ENCODE measurements at places on chromosomes 13 and 19. TPM values are rescaled to one million over a fixed set of nuclear protein-coding genes. Genes with fewer than 3 reads are reported as not detected.

GRCh38 chr19:58203814-58204475, 21.1 kb downstream of the ZNF274 start:
- DNase-seq = no peak

DNA sequence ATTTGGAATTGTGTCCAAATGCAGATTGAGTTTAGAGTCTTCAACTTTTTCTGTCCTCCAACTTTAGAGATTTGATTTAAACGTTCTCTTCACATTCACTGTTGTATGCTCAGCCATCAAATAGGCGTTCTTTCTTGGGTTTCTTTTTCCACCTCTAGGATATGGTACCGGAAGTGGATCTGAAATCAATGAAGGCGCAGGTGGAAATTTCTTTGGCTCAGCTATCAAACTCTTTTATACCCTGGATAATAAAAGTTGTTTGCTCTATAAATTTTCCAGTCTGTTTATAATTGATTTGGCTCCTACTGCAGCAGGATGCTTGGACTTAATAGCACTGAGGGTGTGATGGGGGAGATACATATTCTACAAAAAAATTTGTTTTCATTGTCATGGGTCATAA, 1.6 kb downstream of the COG3 start:
- no peak for DNase-seq

- no peak for DNase-seq
Measured at GRCh38 chr13:26538363-26539317, 18.8 kb upstream of the WASF3 start.

DNA sequence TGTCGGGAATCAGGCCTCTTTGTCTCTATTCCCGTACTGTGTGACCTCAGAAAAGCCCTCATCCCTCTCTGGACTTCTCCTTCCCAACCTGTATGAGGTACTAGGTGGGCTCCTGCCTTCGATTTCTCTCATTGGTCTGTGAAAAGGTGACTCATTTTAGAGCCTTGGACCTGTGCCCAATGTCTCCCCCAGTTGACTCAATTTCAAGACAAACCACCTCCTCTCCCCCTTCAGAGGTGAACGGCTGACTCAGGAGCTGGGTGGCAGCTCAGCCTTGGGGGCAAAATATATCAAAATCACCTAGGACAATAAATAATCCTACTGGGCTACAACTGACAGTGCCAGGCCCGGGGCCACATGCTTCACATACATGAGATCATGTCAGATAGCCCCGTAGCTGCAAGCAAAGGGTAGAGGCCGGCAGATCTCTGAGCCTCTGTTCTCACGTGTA, 630 bp downstream of the COQ8B start:
- DNase-seq = peak; percentile 90

SIAH3 gene
- total RNA-seq = not detected

DNA sequence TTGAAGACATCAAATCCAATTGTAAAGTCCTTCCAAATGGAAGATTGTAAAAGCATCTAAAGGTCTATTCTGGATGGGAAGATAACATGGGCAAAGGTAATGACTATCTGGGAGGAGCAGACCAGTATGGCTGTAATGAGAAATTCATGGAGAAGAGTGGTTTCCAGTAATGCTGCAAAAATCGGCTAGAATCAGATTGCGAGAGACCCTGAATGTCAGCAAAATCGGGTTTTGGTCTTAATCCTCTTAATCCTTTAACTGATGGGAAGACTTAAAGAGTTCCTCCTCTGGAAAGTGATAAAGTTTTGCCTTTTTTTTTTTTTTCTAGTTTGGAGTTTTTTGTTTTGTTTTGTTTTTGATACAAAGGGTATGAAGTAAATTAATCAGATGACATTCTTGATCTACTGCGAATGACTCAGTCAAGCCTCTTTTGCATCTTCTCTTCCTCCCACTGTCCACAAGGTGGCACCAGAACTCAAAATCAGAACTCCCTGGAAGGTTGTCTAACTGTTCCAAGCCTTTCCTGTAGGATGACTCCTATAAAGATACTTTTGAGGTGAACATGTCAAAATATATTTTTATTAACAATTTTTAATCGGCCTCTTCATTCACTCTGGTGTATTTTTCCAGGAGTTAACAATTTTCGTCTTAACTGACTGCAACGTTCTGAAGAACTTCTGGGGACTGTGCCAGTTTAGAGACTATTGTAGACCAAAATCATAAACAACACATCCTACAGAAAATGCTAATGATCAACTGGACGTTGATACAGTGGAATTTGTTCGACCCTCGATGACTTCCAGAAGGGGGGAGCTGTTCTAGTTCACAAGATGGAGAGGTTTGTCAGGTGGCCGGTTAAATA, 213.3 kb upstream of the MIR17HG start:
- peak; percentile 63 for DNase-seq

- DNase-seq = no peak
Measured at GRCh38 chr13:46850214-46850613, 46.6 kb downstream of the HTR2A start.

- no peak for DNase-seq
Measured at GRCh38 chr13:85019121-85019520, 780.1 kb downstream of the SLITRK6 start.

GRCh38 chr13:68851026-68851425, 1256.6 kb upstream of the ATXN8OS start:
- no peak for DNase-seq

- DNase-seq = no peak
Measured at GRCh38 chr13:91052876-91053275, 294.6 kb upstream of the MIR17HG start.

GRCh38 chr13:109110159-109110558, 480.7 kb downstream of the MYO16 start:
- DNase-seq = no peak

IRGC gene
- not detected for total RNA-seq

TLE2 gene
- total RNA-seq = 38.8 TPM

FGF22 gene
- total RNA-seq = not detected

GRCh38 chr13:64130600-64130999, 2715.0 kb upstream of the PCDH20 start:
- DNase-seq = no peak

DNA sequence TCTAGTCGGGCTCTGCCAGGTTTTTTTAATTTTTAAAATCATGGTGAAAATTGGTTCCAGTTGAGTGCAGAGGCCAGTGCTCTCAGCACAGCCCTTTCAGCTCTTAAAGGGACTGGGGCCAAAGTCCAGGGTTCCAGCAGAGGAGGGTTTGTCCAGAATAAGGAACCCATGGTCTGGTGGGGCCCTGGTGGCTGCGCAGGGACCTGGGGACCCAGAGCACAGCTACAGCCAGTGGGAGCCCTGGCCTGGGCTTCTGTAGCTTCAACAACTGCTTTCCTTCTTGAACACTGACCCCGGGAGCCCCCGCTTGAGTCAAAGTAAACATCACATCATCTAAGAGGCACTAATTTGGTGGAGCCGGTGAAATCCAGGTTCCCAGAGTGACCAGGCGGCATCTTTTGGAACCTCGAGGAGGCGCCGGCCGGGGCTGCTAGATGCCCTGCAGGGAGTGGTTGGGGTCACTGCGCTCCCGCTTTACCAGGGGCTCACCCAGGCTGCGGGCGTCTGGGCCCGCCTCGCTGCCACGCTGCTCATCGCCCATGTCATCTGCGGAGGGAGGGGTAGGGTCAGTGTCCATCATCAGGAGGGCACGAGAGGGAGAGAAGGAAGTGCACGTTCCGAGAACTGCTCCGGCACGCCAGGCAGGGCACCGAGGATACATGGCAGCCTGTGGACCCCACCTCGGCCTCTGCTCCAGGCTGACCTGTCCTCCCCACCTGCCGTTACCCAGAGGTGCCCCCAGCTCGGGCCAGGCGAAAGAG, 16.6 kb upstream of the RANBP3 start:
- DNase-seq = no peak

DNA sequence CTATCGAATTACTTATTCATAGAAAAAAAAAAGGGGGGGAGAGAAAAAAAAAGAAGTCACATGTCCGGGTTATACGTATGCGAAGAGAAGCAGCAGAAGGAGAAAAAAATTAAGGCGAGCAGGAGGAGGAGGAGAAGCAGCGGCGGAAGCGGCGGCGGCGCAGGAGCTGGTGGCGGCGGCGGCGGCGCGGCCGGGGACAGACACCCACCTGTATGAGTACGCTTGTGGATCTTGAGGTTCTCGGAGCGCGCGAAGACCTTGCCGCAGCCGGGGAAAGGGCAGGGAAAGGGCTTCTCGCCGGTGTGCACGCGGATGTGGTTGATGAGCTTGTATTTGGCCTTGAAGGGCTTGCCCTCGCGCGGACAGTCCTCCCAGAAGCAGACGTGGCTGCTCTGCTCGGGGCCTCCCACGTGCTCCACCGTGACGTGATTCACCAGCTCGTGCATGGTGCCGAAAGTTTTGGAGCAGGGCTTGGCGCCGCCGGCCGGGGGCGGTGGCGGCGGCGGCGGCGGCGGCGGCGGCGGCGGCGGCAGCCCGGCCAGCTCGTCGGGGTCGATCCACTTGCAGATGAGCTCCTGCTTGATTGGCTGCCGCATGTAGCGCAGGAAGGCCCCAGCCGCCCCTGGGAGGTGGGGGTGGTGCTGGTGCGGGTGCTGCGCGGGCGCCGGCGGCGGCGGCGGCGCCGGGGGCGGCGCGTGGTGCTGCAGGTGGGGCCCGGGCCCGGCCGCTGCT, 1.5 kb downstream of the ZIC5 start:
- DNase-seq = no peak

APC2 gene
- 0.23 TPM for total RNA-seq

IGFL2 gene
- total RNA-seq = not detected

ADM5 gene
- total RNA-seq = 4.4 TPM

DNA sequence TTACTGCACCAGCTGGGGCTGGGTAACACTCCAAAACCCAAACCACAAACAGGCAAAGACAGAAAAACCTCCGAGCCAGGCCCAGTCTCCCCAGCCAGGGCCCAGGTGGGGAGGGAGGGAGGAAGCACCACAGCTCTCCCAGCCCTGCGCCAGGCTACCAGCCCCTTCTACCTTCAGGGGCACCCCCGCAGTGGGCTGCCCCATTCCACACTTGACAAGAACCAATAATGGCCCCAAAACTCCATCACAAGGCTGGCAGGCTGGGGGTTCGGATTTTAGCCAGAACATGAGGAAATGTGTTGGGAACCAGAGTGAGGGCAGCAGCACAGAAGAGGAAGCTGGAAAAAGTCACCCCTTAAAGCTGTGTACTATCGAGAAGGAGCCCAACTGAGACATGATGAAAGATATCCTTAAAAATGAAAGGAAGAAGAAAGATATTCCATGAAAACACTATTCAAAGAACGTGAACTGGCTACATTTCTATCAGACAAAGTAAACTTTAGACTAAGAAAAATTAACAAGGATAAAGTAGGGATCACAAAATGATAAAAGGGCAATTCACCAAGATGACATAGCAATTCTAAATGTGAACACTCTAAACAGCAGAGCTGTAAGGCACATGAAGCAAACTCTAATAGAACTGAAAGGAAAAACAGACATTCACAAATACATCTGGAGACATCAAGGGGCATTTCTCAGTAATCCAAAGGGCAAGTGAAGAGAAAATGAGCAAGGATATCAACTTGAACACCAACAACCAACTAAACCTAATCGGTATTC, 12.9 kb downstream of the TUBGCP3 start:
- peak; percentile 57 for DNase-seq

- DNase-seq = no peak
Measured at GRCh38 chr13:89066868-89067466, 1395.8 kb downstream of the SLITRK5 start.

ZNF8 gene
- 6.3 TPM for total RNA-seq

DNA sequence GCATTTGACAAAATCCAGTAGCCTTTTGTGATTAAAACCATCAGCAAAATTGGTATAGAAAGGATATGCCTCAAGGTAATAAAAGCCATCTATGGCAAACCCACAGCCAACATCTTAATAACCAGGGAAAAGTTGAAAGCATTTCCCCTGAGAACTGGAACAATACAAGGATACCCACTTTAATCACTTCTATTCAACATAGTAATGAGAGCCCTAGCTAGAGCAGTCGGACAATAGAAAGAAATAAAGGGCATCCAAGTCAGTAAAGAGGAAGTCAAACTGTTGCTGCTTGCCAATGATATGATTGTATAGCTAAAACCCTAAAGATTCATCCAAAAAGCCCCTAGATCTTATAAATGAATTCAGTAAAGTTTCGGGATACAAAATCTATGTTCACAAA, 1510.3 kb downstream of the PCDH9 start:
- DNase-seq = peak; percentile 88

- peak; percentile 50 for DNase-seq
Measured at GRCh38 chr19:45280471-45280961, 29.4 kb downstream of the MARK4 start.

- DNase-seq = no peak
Measured at GRCh38 chr13:30412346-30412745, 9.9 kb upstream of the UBE2L5 start.

DNA sequence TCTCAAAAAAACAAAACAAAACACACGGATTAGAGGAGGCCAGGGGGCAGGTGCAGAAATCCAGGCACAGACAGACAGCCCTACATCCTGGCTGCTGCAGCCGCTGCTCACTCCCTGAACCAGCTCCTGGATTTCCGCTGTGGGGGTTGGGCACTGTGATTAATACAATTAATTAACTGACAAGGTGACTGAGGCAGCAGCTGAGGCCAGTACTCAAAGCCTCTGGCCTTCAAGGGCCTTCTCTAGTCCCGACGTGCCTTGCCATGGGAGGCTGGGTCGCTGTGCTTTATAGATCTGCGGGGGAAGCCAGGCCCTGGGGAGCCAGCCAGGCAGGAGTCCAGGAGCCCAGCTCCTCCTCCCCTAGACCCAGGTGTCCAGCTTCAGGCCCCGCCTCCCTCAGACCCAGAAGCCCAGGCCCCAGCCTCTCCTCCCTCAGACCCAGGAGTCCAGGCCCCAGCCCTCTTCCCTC, 4.6 kb downstream of the NECTIN2 start:
- peak; percentile 53 for DNase-seq

DNA sequence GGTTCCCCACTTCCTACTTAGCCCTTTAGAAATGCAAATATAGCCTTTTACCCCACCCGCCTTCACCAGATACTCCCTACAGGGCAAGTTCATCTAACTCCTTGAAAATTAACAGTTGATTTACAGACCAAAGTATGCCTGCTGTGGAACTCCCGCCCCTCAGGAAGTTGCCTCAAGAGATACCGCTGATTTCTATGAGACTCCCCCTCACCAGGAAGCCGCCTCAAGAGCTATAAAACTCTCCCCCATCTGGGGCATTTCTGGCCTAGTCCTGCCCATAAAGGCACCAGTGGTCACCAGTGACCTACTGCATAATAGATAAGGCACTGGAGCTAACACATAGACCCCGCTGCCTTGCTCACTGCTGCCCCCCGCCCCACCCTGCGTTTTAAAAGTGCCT, 201.7 kb upstream of the UBL3 start:
- DNase-seq = no peak

DNA sequence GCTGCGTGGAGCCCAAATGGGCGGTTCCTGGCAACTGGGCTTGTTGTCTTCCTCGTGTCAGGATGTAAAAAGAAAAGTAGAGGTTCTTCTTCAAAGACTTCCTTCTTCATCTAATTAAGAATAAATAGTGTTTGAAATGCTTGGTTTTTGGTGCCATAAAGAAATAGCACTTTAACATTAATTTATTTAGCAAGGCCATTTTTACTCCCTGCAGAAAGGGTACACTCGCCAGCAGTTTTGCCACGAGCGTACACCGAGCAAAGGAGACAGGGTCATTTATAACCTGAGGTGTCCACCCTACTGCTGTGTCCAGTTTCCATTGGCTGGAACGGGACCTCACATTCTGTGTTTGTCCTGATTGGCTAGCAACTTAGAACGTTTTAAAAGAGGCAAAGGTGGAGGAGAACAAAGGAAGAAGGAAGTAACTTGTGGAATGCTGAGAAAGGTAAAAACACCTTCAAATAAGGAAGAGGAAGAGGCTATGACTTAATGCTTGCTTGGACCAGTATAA, 21.8 kb upstream of the OR10H1 start:
- DNase-seq = no peak

- DNase-seq = no peak
Measured at GRCh38 chr13:98994080-98994479, 16.2 kb upstream of the DOCK9 start.

Data from endothelial cell of umbilical vein (primary cell).